ENCODE measurements at places on chromosomes 1 and 21.

- DNase-seq: no peak
These were observed 58.4 kb downstream of the SYF2 start for GRCh38 chr1:25173809-25174340.

GRCh38 chr1:119984771-119985170 lies 84.7 kb downstream of the NOTCH2 start:
- no peak for DNase-seq

DNA sequence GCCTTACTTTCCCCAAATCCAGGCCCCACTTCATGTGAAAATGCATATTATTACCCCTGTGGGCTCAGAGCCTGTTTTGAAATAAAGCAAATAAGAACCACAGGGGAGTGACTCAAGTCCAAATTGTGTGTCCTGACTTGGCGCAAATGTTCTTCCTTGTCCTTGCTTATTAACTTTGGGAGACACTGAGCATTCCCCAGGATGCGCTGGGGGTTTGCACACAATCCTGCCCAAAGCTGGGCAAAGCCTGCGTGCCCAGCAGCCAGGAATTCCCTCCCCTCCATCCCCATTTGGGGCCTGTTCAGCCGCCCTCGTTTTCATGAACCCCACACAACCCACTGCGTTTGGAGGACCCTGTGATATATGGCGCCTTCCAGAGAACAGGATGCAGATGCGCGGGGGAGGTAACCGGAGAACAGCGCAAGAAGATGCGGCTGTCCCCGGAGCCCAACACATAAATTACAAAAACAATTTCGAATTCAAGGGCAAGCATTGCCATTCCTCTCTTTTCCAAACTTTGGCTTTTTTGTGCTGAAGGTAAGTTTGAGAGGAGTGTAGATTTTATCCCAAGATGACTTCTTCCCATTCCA lies 42.4 kb upstream of the CLDN14 start:
- no peak for DNase-seq

DNA sequence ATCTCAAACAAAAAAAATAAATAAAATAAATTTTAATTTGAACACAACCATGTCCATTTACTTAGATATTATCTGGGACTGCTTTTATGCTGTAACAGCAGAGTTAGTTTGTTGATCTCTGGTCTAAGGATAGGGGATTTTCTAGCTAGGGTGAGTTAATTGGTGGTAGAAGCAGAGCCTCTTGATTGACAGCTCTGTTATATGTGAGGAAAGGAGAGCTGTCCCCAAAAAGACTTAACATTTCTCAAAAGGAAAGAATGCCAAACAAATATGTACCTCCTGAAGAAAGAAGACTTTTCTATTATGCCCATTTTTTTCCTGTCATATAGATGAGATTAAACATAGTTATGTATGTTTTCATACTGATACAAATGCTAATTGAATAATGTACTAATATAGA lies 37.8 kb downstream of the MAN1A2 start:
- DNase-seq: no peak

- no peak for DNase-seq
These were observed 63.6 kb downstream of the MAP3K21 start for GRCh38 chr1:233390842-233391737.

GRCh38 chr1:172185211-172185610 lies 235.3 kb upstream of the C1orf105 start:
- DNase-seq: no peak

GRCh38 chr1:229897501-229897900 lies 169.5 kb upstream of the GALNT2 start:
- no peak for DNase-seq

DNA sequence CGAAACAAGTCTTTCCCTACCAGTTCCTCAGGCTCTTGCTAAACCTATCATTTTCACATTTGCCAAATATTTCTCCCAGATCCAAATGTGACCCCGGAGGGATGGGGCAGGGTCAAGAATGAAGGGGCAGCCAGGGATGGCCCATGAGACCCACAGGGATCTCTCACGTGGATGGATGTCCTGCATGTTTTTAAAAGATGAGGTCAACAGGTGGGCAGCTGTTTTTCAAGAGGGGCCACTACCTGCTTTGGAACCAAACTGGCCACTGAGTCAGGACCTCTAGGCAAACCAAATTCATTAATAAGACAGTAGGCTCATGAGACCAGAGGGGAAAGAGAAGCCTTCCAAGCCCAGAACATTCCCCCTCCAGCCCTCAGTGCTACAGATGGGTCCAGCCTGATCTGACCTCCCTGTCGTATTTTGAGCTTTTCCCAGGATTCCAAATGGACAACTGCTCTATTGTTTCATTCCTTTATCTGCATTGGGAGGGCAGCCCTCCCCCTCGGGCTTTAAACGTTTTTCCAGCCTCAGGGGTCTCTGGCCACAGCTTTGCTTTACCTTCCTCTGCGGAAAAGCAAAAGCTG lies 252.5 kb upstream of the IRF2BP2 start:
- DNase-seq: no peak

GRCh38 chr1:110551278-110551809 lies 32.4 kb upstream of the KCNA10 start:
- DNase-seq: no peak

- no peak for DNase-seq
These were observed 821.3 kb downstream of the USP25 start for GRCh38 chr21:16550917-16551741.

DNA sequence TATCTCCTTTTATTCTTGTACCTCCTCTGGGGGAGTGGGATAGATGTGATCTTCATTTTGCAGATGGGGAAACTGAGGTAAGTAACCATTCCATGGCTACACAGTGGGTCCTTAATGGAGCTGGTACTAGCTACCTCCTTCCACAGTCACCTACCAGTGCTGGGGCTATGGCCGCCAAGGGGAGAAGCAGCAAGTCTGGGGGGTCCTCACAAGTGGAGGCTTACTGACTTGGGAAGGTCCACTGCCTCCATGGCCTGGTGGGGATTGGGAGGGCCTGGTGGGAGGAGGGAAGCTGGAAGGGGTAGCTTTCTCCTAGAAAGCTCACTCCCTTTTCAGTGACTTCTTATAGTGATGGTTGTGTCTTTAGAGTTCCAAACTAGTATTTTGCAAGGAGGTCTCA lies 5.9 kb upstream of the FOXO6 start:
- DNase-seq: no peak

- no peak for DNase-seq
These were observed 142.5 kb downstream of the DHRS3 start for GRCh38 chr1:12475530-12475934.

DNA sequence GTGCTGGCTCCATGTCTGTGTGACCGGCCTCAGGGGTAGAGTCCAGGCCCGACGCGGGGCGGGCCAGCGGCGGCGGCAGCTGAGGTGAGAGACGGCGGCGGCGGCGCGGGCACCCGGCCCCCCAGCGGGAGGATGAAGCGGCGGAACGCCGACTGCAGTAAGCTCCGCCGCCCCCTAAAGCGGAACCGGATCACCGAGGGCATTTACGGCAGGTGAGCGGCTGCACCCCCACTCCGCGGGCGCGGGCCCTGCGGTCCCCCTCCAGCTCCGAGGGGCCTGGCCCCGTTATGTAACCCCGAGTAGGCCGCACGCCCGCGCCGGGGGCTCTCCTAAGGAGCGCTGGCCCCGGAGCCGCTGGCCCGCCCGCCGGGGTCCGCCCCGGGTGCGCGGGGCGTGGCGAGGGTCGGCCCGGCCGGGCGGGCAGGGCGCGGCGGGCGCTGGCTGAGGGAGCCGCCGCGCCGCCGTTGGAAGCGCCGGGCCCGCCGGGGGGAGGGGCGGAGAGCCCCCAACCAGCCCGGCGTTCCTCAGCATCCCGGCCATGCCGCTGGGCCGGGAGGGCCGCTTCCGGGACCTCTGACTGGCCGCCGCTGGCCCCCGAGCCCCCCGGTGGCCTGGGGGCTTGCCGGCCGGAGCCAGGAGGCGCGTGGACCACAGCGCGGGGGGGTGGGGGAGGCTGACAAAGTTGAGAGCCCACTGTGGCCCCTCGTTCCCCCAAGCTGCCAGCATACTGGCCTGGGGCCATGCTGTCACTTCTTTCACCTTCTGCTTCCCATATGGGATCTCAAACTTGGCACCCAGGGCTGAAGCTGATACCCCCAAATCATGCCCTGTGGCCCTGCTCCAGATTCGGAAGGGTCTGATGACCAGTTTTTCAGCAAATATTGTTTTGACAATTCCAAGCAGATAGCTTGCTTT lies 527 bp downstream of the MACO1 start:
- no peak for DNase-seq

- DNase-seq: peak; percentile 22
These were observed 36.3 kb upstream of the CITED4 start for GRCh38 chr1:40898431-40898901.

DNA sequence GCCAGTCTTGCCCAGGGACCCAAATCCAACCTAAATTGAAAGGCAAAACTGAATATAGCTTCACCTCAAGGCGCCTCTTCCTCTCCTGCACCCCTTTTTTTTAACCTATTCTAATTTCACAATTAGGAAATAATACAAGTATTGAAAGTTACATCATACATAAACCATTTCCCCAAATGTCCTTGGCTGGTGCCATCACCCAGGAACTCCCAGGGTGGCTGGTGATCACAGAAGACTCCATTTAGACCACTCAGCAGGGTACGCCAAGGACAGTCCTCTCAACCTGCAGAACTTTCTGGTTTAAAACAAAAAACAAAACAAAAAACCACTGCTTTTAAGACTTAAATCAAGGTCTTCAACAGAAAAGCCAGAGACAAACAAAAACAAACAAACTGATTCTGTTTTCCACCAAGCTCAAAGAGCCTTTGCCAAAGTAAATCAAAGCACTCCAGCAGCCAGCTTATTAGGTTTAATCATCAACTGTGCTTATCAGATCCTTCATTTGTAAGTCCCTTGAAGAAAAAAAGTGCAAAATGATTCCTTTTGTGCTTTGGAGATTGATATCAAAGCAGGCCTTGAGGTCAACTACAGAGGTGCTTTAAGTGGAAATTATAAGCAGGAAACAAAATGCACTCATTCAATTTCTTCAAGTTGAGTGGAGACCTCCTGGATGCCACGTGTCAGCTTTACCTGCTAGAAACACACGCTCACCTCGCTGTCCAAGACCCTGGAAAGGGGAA lies 113.0 kb downstream of the ETS2 start:
- no peak for DNase-seq

GRCh38 chr1:217484871-217485270 lies 146.0 kb downstream of the GPATCH2 start:
- no peak for DNase-seq

DNA sequence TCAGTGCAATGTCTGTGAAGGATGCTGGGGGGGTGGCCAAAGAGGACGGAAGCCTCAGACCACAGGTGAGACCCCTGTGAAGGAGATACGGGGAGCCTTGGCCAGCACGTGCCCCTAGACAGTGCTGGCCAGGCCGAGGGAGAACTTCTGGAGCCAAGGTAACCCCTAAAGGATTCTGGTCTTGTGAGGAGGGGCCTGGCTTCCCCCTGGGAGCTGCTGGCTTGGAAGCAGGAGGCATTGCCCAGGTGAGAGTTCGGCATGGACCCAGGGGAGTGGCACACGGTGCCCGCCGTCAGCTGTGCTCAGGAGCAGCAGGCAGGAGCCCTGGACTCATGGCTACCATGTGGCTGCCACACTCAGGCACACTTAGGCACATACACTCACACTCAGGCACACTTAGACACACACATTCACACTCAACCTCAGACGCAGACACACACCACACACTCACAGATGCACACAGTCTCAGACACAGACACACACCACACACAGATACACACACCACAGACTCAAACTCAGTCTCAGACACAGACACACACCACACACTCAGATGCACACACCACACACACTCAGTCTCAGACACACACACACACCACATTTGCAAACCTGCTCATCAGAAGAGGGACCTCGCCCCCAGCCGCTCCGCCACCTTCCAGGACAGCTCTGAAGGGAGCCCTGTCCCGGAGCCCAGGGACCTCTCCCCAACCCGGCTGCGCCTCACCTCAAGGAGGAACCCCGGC lies 1.1 kb upstream of the COL6A2 start:
- DNase-seq: no peak

DNA sequence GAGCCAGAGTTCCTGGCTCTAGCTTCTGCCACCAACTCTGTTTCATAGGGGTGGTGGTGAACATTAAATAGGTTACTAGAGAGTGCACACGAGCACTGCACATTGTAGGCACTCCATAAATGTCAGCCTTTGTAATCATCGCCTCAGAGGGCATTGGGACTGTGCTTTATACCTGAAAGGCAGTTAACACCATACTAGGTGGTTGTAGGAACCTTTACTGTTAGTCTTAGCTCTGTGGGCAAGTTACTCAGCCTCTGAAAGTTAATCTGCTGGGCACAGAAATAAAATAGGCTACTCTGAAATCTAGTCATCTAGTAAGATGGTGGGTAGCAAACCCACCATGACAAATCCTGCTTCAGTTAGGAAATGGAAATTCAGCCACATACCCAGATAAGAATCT lies 37.6 kb downstream of the ARID1A start:
- no peak for DNase-seq

GRCh38 chr1:10679496-10680220 lies 116.8 kb downstream of the CASZ1 start:
- peak; percentile 35 for DNase-seq

- DNase-seq: no peak
These were observed 7.9 kb upstream of the GUCA2B start for GRCh38 chr1:42145389-42145716.

GRCh38 chr1:85544689-85545215 lies 35.8 kb upstream of the CCN1 start:
- peak; percentile 28 for DNase-seq

GRCh38 chr1:208256556-208256955 lies 12.4 kb upstream of the PLXNA2 start:
- DNase-seq: no peak

DNA sequence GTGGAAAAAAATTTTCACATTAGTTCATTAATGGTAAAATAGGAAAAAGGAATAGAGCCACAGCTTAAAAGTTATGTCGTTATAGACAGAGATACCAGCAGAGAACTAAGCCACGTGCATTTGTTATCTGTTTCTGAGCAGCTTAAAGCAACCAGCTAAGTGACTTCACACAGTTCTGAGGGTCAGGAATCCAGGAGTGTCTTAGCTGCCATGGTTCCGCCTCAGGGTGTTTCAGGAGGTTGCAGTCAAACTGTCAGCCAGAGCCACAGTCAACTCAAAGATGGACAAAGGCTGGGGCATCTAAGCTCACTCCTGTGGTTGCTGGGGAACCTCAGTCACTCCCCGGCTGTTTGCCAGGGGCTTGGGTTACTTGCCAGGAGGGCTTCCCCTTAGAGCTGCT lies 515.8 kb downstream of the SMYD3 start:
- no peak for DNase-seq

DNA sequence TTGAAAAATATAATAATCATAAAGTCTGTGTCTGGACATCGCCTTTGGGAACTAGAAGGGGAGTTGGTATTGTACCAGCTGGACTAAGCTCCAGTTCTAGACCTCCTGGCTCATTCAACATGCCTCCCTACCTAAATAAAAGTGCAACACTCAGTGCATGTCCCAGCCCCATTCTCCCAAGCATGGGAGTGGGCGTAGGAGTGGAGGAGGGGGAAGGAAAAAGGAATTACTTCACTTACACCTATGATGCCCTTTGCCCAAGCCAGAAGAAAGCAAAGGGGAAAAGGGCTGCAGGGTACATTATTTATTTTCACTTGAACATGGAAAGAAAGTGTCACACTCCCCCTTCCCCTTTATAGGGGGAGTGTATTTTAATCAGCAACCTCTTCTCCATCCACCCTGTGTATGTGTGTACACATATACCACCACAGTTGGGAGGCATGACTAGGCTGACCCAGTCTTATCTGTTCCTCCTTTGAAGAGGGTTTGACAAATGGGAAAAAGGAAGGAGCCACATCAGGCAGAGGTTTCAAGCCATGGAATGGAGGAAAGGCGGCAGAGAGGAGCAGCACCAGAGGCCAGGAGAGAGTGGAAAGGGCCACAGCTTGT lies 3.2 kb downstream of the NIT1 start:
- no peak for DNase-seq

Data from ACHN (cell line).